Caki2 (cell line): ENCODE measurements at places on chromosomes 1 and 21.

DNA sequence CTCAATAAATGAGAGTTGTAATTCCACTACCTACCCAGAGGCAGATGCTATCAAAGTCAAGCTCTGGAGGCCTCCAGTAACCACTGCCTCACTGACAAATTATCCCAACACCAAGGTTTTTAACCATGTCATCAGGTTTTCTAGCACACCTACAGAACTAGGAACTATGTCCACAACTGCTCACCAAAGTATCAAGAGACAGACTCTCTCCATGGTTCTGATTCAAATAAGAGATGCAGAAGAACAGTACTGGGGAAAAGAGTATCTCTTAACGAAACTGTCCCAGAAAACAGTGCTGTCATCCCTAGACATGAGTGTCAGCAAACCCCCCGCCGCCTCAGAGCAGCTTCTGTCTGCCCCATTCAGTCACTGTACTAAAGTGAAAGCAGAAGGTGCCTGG, 301.7 kb downstream of the OMA1 start:
- no peak for DNase-seq

DNA sequence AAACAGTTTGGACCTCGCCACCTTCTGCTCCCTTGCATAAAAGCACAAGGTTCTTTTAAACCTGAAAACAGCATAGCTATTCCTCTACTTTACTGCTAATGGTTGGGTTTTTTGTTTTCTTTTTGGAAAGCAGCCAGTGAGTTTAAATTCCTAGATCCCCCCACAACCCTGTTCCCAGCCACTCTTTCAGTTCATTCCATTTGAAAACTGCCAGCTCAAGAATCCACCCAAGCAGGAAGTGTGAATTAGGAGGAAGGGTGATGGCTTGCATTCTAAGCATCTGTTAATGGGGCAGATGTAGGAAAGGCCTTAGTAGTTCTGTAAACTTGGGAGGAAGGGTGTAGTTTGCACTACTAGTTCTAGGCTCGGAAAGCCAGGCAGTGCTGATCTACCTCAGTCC, 172.9 kb upstream of the HOOK1 start:
- DNase-seq: no peak

- no peak for DNase-seq
Measured at GRCh38 chr1:37997256-37998088, 7.7 kb upstream of the SF3A3 start.

DNA sequence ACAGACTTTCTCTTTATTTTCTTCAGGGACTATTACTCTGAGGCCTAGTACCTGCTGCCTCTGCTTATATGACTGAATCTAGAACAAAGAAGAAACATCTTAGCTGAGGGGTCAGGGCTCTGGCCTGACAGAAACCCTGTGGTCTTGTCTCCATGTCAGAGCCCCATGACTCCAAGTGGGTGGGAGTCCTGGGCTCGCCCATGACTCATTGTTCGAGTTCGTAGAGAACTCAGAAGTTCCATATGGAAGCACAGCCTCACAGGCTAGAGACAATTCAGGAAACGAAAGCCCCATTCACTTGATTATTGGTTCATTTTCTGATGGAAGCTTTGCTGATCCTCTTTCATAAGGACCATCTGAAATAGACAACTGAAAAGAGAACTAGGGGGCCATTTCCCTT, 73.2 kb downstream of the CD58 start:
- no peak for DNase-seq

DNA sequence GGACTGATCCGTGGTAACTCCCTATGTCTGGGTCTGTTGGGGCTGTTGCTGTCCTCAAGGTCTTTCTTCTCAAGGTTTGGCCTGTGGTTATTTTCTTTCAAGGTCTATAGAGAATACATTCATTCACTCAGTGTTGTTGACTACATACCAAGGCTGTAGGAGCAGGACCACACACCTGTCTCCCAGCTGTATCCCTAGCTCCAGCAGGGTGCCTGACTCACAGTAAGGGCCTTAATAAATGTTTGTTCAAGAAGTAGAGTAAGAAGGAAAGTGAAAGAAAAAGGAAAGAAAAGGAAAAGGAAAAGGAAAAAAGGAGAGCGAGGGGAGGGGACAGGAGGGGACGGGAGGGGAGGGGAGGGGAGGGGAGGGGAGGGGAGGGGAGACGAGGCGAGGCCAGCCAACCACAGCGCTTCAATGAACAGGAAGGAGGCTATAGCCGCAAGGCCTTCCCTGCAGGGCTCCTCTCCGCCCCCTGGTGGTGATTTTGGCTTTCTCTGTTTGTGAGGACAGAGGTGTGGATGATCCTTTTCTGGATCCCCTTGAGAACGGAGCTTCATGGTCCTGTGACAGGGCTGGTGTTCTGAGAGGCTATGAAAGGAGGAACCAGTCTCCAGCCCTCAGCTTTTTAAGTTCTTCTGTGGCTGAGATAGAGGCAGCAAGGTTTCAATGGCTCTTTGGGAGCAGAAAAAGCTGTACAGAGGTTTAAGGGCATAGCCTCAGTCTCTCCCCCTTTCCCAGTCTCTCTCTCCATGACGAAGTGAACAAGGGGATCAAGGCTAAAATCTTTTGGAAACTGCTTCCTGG, 30.6 kb upstream of the LCE5A start:
- peak; percentile 51 for DNase-seq

- DNase-seq: no peak
Measured at GRCh38 chr1:225733254-225733653, 44.4 kb upstream of the SRP9 start.

- peak; percentile 17 for DNase-seq
Measured at GRCh38 chr1:45753248-45754037, 3.0 kb upstream of the IPP start.

DNA sequence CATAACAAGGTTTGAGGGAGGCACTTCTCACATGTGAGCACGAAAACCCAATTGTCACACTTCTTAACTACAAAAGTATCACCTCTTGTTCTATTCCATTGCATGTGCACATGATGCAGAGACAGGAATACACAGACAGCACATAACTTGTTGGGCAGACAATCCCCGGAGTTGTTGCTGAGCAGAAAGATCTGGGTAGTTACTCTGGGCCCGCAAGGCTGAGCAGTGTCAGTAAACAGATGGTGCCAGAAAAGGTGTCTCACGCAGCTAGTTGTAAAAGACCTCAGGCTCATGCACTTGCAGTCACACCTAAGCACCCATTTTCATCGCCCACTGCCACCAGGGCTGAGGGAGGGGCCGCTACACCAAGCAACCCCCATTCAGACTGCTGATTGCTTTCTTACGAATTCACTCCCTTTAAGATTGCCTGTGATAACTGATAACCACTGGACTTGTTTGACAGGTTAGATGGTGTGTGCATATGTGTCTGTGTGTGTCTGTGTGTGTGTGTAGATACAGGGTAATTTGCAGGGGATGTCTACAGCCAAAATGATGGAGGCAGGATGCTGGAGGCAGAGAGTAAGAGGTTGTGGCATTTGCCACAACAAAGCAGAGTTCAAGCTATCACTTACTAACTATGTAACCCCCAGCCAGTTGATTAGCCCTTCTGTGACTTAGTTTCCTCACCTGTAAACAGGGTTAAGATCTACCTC, 4.2 kb downstream of the LGR6 start:
- DNase-seq: no peak

DNA sequence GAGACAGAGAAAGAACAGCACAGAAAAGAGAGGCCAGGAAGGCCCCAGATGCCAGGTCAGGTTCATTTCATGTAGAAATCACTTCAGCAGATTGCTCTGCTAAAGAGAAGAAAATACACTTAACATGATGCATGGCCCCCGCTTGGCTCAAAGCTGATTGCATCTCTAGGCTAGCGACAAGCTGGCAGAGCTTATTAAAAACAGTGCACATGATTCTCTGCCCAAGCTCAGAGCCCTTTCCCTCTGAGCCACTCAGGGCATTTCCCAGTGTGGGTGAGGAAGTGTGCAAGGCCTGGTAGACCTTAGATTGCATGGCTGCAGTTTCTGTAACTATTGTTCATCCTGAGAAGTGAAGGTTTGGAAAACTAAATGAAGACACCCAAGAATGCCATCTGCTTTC, 3.3 kb upstream of the CAPN9 start:
- no peak for DNase-seq

DNA sequence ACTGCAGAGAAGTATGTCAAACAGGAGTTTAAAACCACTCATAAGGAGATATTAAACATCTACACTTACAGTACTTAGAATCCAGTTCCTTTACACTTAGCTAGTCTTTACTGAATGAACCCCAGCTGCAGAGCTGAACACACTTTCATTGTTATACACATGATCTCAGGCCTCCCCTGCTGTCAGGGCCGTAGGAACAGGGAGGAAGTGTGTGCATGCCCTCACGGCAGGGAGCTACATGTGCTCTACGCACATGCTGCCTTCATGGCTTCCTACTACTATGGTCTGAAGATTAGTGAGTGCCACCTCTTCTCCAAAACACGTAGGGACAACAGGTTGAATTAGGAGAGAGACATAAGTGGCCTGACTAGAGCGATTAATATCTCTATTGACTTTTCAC, 191.5 kb downstream of the SIPA1L2 start:
- no peak for DNase-seq

DNA sequence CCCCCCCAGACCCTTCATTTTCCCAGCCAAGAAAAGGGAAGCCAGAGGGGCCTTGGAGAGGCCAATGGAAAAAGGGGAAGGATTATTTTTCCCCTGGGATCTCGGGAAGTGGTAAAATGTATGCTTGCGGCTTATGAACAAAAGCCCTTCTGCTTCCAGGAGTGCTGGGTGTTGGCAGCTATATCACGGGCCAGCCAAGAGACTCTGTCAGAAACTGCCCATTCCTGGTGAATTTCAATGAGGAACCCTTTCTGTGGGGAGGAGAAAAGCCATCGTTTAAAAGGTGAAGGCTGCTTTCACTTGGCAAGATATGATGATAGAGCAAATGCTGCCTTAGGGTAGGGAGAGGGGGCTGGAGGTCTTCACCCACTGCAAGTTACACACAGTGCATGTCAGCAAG, 69.7 kb upstream of the ZC3H12A start:
- no peak for DNase-seq

- no peak for DNase-seq
Measured at GRCh38 chr1:201049248-201049831, 25.8 kb upstream of the KIF21B start.

- DNase-seq: no peak
Measured at GRCh38 chr1:167532375-167532774, 14.0 kb upstream of the CD247 start.

DNA sequence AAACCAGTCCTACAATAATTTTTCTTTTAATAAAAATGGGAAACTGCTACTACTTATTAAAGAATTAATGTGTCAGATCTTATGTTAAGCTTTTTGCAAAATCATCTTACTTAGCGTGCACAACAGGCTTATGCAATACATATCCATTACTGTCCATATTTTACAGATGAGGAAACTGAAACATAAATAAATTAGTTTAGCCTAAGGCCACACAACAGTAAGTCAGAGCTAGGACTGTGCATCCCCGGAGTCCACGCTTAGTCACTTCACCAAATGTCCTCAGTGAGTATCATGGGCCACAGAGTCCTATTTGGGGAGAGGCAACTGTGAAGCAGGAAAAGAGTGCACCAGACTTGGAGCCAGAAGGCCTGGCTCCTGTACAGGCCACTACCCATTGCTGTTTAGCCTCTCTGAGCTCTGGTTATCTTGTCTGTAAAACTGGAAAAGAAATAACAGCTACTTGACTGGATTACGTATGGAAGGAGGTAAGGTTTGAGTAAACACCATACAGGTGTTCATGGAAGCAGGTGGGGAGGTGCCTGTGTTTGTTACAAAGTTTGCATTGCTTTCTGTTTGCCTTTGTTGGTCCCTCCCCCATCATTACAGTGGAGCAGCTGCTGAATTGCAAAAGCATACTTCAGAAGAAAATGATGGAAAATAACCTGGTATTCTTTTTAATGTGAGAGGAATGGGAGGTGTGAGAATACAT, 192.8 kb downstream of the FCRL5 start:
- no peak for DNase-seq

GRCh38 chr1:193156117-193156821, 30.1 kb downstream of the B3GALT2 start:
- no peak for DNase-seq

DNA sequence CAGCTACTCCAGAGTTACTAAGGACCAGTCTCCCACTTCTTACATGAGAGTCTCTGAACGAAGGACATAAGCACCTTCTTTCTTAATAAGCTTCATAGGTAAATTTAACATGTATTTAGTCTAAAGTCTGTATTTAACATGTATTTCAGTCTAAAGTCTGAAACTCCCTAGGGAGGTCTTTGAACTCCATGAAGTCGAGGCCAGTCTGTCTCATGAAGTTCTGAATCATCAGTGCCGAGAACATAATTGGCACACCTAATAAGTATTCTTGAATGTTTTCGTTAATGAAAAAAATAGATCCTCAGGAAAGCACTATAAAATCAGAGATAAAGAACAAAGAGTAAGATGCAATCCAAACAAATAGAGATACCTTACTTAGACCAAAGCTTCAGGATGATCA, 945.5 kb downstream of the TTLL7 start:
- DNase-seq: no peak

DNA sequence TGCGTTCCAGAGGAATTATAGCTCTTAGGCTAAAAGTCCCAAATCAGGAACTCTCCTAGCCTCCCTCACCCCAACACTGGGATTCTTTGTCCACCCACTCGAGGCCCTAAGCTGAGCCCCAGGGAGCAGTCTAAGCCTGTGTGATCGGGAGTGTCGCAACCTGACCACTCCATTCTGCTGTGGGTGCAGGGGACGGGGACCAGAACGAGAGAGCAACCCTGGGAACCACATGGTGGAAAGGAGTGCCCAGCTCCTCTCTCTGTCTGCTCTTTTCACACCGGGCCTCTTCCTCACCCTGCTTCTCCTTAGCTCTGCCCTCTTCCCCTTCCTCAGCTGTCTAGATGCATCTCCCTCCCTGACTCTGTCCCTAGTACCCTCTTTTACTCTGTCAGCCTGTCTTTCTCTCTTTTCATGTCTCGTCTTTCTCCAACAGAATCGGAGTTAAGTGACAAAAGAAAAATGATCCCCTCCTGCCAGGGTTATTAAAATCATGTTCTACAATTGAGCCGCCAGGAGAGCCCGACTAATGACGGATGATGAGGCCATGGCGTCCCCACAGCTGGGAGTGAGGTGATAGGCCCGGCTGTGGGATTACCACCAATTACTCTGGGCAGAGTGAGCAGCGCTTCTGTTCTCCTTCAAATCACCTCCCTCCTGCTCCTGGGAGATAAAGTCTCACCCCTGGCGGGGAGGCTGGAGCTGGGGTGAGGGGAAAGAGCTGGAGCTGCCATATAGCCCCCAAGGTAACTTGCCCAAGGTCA, 34.5 kb upstream of the CSF3R start:
- no peak for DNase-seq

GRCh38 chr1:99506631-99507030, 139.3 kb upstream of the PALMD start:
- DNase-seq: no peak

GRCh38 chr1:8055973-8056372, 29.9 kb upstream of the ERRFI1 start:
- no peak for DNase-seq

- DNase-seq: no peak
Measured at GRCh38 chr1:212713465-212714136, 14.0 kb upstream of the BATF3 start.

GRCh38 chr1:235709018-235709417, 59.4 kb upstream of the GNG4 start:
- no peak for DNase-seq
